SIG-M5 (cell line): ENCODE measurements at places on chromosomes 11 and 22.

- no peak for DNase-seq
These were observed 379 bp upstream of the RAB38 start for GRCh38 chr11:88175569-88176075.

DNA sequence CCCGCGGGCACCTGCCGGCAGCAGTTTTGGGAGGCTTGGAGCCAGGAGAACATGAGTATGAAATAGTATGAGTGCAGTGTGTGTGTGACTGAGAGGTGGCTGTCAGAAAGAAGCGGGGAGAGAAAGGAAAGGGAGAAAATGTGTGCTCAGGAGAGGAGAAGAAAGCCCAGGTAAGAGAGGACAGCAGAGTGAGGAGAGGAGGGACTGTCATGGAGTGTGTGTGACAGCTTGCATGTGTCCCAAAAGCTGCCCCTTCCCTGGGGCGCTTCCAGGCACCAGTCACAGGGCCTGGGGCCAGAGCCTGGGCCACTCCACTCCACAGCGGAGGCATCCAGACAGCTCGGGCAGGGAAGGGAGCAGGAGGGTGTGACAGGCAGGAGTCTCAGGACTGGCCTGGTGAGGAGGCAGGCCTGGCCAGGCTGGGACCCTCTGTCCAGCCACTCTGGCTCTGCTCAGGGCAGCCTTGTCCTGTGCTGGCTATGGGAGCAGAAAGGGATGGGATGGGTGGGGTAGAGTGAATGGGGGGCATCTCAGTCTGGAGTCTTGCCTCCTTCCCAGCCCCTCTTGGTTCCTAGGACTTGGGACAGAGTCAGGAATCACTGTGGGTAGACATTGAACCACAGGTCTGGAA, 949 bp downstream of the MMP11 start:
- no peak for DNase-seq

DNA sequence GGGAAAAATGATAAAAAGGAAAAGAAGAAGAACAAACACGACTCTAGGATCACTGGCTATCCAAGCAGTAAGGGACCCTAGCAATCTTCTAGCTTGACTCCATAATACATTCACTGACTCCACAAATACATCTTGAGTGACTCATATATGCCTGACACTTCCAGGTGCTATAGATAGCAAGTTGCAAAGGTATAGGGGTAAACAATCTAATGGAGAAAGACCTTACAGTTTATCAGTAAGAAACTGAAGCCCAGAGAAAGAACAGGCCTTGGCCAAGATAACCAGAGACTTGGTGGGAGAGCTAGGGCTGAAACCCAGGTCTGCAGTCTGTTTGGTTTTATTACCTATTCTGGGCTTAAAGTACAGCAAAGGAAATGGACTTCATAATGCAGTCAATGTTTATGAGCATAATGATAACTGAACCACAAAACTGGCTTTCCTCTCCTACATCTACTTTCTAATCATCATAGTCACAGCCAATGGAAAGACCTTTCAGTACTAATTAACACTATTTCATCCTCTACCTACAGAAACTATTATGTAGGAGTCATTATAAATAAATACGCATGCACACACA, 19.7 kb upstream of the SLC5A1 start:
- no peak for DNase-seq

GRCh38 chr22:49091917-49092545, 735.6 kb downstream of the BRD1 start:
- no peak for DNase-seq

GRCh38 chr11:62406034-62406433, 12.8 kb upstream of the SCGB1A1 start:
- DNase-seq, result no peak

DNA sequence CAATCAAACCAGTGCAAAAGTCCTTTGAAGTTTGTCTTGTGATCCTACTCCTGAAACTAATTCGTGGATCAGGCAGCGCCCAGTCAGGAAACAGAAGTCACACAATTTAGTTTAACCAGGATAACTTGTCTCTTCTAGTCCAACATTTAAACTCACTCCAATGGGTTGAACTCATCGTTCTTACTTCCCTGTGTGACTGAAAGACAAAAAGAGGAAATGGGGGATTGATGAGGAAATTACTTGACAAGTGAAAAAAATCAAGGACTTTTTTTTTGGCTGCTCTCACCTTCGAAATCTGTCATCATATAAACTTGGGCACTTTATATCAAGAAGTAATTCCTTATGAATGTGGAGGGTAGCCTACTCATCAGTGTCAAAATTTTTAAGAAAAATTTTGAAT, 78.4 kb downstream of the HSD17B12 start:
- DNase-seq, result no peak
